ENCODE measurements at places on chromosomes 2 and 18.

- DNase-seq = no peak
These were observed 53.1 kb upstream of the NRP2 start for GRCh38 chr2:205629091-205629776.

- no peak for DNase-seq
These were observed 57.4 kb upstream of the COL3A1 start for GRCh38 chr2:188916736-188917135.

- no peak for DNase-seq
These were observed 7.3 kb upstream of the CXCR4 start for GRCh38 chr2:136125236-136125635.

- DNase-seq = no peak
These were observed 87.0 kb upstream of the CXCR4 start for GRCh38 chr2:136204971-136205370.

GRCh38 chr2:10001586-10001985 lies 41.8 kb upstream of the KLF11 start:
- DNase-seq = no peak
